ENCODE measurements at places on chromosomes 3 and 15.

DNA sequence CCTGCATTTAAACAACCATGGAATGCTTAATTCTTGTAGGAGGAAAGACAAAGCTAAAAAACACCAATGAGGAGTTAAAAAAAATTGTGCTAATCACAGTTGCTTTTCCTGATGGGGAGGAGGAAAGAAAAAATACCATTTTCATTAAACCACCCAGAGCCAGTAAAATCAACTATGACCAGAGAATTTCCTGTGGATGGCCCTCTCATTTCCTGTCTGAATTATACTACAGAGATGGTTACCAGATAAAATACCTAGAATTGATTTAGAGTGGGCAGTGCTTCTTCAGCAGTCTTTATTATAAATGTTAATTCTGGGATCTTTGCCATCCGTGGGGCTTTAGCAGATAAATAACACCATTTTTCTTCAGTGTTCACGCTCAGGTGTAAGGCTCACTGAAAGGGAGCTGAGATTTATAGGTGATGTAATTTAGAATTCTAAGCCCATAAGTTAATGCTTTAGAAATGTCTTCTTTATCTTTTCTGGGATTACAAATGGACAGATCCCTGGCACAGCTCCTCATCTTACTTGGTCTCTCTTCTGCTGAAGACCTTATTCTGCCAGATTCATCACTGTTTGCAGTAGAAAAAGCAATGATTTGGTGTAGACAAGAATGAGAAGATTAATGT is 37.9 kb downstream of the RETNLB start:
- no peak for DNase-seq

DNA sequence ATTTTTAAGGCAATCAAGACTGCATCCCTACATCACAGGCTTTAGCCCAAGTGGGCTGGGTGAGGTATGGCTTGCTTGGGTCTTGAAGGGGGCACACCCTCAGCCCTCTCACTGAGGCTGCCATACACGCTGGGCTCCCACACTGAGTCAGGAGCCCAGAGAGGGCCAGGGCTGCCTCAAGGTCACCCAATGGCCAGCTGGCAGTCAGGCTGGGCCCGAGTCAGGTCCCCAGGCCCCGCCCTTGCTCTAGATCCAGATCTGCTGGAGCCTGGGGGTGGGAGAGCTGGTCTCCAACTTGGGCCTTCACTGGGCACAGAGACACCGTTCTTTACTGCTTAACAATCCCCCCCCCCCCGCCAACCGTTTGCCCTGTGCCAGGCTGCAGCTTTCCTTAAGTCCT is 88.1 kb downstream of the IQSEC1 start:
- DNase-seq: no peak

DNA sequence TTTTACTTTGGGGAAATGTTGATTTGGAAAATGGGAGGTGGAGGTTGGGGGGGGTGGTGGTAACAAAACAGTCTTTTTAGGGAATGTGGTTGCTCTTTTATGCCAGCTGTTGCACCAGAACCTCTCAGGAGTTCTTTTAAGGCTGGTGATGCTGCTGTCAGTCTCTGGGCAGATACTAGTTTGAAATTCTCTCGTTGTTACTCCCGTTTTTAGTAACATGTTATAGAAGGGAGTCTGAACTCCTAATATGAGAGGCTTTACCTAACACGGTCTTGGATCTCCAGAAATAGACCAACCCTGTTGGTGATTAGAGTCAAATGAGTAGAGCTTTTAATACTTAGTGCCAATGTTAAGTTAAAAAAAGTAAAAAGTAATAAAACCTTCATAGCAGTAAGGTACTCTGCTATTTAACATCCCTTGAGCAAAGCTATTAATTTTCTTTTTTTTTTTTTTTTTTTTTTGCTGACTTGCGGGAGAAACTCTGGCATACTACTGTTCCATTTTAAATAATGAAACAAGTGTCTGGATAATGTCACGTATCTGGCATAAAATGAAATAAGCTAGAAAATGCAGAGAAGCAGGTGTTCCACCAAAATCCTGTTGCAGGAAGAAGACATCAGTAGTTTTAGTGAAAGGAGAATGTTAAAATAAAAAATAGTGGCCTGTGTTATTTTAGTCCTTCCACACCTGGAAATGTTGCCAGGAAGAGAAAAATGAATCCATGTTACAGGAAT is 156.7 kb downstream of the CACNA1D start:
- no peak for DNase-seq

GRCh38 chr15:67194171-67195114 is 60.0 kb downstream of the AAGAB start:
- DNase-seq: no peak

GRCh38 chr15:55884223-55884622 is 109.2 kb downstream of the NEDD4 start:
- no peak for DNase-seq

DNA sequence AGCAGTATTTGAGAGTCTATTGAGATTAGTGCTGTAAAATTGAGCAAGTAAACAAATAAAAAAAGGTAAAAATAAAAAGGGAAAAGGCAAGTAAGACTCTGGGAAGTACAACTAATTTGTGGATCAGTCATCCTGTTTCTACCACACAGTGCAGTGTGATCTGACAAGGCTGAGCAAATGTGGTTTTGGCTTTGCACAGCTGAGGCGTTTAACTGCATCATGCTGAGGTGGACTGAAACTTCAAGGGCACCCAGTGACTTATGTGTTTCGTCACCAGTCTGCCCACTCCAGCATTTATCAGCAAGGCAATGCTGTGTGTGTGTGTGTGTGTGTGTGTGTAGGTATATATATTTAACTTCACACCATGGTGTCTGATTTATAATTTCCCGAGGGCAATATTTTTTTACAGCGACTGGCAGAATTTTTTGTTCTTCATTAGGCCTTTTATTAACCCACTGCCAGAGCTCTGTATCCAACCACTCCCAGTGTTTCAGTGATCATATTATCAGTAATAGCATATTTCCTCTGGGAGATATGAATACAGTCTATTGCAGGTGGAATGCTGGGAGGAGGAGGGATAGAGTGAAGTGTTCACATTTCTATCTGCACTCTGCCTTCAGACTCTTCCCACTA is 131.5 kb upstream of the SATB1 start:
- DNase-seq: no peak
